ENCODE measurements at places on chromosomes 2 and 18. TPM values are rescaled to one million over a fixed set of nuclear protein-coding genes. Genes with fewer than 3 reads are reported as not detected.

GRCh38 chr2:66982766-66983165 lies 414.4 kb upstream of the ETAA1 start:
- no peak for DNase-seq

- no peak for DNase-seq
Observed at GRCh38 chr2:11532416-11533055, 1.3 kb upstream of the GREB1 start.

Gene ELAC1
- 6.3 TPM for total RNA-seq

Gene LTBP1
- total RNA-seq: 48.9 TPM

Gene PLEKHM3
- total RNA-seq: 23.8 TPM

DNA sequence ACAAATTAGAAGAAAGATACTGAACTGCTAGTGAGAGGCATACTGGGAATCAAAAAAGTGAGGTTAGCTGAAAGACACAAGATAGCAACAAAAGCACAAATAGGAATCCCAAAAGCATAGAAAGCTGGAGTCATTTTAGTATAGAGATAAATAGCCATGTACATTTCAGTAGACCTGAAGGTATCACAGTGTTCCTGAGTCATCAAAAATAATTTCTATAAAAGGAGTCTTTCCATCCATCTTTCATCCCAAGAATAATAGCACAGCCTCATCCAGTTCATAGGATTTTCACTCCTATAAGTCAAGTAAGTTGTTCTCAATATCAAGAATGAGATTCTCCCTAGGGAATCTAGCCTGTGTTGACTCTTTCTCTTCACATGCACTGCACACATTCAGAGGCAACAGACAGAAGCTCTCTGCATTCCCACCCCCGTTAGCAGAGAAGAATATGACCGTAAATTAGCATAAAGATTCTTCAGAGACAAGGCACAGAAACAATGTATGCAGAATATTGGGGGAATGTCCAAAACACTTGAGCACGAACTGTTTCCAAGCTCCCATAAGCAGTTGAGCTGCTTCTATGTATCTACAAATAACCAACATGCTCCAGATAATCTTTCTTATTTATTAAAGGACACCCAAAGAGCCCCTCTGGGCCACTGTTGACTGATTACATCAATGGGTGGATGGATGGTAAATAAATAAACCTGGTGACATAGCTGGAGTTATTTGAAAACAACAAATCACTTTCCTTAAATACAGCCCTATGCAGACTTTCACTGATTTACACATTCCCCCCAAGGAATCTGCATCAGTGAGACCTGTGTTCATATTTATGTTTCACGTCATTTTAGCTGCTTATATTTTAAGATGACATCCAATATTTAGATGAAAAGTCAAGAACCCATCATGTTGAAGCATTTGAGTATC lies 174.5 kb upstream of the PKDCC start:
- DNase-seq: no peak

DNA sequence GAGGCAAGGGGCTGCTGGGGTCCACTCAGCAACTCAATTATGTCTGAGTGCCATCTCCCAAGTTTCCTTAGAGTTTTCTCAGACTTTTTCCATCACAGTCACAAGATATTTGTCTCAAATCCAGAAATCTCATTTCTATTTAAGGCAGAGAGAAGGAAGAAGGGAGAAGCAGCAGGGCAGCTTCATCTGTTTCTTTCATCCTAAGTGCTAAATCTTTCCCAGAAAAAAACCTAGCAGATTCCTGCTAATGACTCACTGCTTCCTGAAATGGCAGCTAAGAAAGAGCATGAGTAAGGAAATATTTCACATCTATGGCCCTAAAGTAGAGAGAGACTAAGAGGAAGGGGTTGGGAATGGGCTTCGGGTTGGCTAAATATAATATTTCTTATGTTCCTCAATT lies 88.0 kb downstream of the KYNU start:
- DNase-seq: no peak

Gene TGFA
- total RNA-seq: 11.8 TPM

DNA sequence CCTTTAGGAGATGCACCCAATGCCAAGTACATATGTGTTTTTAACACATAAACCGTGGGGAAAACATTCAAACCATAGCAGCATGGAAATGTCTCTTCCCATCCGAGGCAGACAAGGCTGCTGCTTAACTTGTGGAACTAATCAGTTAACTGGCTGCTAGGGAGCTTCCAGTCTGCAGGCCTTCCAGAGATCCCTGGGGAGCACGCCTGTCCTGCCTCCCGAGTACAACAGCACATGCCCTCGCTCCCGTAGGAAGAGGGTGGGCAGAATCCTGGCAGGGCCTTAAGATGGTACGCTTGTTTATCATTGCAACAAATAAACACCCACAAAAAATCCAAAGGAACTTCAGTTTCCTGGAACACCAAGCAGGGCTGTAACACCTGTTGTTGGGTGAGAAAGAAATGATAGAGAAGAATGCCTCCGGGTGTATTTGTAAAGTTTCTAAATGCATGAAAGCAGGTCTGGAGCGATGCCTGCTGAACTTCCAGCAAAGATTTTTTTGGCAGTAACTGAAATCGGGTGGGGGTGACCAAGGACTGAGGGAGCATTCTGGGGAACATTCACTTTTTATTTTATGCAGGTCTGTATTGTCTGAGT lies 56.2 kb downstream of the EDAR start:
- no peak for DNase-seq

- DNase-seq: no peak
Observed at GRCh38 chr2:114762986-114763385, 320.5 kb downstream of the DPP10 start.

DNA sequence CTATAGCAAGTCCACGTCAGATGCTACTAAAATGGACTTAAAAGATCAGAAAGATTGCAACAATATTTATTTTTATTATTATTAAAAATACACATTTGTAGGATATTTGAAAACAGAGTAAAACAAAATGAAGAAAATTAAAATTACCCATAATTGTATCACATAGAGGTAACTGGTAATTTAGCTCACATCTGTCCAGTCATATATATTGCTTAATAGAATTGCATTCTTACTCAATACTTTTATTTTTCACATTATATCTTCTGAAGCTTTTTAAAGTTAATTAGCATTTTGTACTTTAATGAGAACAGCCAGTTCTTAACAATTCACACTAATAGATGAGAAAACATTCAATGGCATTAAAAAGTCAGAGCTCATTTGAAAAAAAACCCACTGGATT lies 11.5 kb upstream of the RNF144A start:
- DNase-seq: no peak

GRCh38 chr2:11560806-11561205 lies 27.0 kb downstream of the GREB1 start:
- DNase-seq: peak; percentile 7

GRCh38 chr2:42567364-42567763 lies 1.1 kb upstream of the MTA3 start:
- peak; percentile 22 for DNase-seq

DNA sequence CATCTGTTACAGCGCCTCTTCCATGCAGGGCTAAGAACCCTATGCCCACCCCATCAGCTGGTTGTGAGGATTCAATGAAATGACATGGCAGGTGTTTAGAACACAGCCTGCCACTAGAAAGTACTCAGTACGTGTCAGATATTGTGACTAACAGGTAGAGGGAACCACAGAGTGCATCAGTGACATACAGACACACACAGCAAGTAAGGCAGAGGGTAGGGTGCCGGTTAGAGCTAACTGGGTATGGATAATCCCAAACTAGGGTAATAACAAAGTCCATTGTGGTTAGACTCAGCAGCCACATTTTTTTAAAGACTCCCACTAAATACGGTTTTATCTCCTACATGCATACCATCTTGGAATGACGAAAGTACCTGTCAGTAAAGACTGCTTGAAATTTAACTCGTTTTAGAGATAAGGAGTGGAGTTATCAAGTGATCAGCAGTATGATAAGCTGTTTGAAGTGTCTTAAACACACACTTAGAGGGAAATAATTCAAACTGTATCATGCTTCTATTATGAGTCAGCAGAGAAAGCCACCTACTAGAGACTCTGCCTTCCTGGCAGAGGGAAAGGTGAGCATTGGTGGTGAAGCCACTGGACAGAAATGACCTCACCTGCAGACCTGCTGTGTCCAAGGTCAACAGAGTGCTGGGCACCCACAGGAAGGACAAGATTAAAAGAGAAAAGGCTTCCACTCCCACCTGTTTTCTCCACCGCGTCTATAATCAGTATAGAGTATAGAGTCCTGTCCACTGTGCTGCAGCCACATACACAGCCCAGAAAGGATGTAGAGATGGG lies 20.6 kb downstream of the MPPE1 start:
- DNase-seq: no peak

Gene NYAP2
- 0.22 TPM for total RNA-seq

Gene VWA3B
- 0.80 TPM for total RNA-seq

Measured in sciatic nerve (tissue), 2 donors.